Cardiac septum (tissue), 1 donor: ENCODE measurements at places on chromosomes 7 and 10. TPM values are rescaled to one million over a fixed set of nuclear protein-coding genes. Genes with fewer than 3 reads are reported as not detected.

Gene MMRN2
- total RNA-seq: 28.0 TPM

Gene TUBB8
- total RNA-seq: not detected

DNA sequence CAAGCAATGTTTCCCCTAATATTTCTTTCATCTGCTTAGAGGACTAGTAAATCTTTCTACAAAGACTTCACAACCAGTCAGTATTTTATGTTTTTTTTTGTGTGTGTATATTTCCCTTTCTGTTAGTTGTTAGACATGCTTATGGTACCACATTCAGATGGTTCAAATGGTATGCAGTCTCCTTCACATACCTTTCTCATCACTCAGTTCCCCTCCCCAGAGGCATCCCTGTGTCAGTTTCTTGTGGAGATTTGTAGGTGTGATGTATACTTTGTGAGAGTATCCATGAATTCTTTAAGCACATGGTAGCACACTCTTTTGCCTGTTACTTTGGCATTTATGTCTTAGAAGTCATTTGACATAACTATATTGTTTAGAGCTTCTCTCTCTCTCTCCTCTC is 4.4 kb downstream of the ZNF485 start:
- no peak for DNase-seq

DNA sequence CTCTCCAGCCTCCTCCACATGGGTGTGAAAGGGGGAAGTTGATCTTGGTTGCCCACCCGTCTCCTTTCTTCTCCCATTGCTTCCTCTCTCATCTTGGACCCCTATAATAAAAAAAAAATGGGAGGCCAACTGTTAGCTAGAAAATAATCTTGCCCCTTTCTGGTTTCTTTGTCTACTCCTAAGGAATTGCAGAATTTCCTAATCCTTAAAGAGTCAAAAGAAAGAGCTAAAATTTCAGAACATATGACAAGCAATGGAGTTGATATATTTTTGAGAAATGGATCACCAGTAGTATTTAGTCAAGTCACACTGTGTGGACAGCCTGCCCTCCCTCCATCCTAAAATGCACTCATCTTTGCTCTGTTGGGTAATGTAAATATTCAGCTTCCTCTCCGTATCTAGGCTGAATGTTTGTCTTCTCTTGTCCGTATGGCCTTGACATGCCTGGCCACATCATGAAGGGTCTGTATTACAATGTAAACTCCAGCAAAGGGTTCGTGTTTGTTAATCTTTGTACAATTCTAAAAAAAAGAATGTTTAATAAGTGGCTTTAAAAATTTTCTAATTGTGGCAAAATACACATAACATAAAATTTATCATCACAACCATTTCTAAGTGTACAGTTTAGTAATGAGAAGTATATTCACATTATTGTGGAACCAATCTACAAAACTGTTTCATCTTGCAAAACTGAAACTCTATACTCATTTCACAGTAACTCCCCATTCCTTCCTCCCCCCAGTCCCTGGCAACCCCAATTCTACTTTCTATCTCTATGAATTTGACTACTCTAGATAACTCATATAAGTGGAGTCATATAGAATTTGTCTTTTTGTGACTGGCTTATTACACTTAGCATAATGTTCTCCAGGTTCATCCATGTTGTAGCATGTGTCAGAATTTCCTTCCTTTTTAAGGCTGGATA is 71.5 kb downstream of the ZNF92 start:
- no peak for DNase-seq

DNA sequence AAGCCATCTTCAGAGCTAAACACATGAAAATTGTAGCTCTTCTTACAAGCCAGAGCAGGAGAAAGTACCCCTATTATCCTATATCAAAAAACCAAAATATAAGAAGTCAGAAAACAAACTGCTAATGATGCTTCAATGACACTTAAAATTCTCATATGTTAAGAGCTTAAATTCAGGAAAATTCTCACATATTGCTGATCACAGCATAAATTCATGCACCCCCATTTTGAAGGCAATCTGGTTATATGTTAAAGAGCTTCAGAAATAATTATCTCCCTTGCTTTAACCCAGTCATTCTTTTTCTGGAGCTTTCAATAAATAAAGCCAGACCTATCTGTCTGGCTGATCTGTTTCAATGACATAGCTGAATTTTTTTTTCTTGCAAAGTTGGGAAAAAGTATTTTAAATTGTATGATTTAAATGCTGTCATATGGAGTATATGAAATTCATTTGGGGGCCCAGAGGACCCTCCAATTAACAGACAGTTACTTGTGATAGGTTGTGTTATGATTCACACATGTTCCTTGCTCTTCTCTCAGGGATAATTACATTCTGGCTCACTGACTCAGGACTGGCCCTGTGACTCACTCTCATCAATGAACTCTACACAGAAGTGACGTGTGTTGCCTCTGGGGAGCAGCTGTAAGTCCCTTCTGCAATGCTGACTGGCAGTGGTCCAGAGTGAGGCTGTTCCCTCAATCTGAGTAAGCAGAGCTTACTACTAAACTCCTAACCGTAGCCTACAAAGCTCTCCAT is 85.2 kb downstream of the HGF start:
- peak; percentile 87 for DNase-seq

GRCh38 chr10:59285073-59285472 is 77.3 kb downstream of the FAM13C start:
- no peak for DNase-seq

GRCh38 chr7:112930787-112931186 is 140.6 kb upstream of the TMEM168 start:
- DNase-seq: no peak

DNA sequence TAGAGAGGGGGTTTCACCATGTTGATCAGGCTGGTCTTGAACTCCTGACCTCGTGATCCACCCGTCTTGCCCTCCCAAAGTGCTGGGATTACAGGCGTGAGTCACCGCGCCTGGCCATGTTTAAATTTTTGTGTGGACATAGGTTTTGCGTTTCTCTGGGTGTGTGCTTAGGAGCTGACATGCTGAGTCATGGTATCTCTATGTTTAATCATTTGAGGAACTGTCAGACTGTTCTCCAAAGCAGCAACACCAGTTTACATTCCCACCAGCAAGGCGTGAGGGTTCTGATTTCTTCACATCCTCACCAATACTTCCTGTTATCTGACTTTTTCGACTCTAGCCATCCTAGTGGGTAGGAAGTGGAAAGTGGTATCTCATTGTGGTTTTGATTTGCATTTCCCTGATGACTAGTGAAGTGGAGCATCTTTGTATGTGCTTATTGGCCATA is 153.7 kb downstream of the DNAJB6 start:
- DNase-seq: no peak

GRCh38 chr7:20561908-20562307 is 53.6 kb upstream of the ABCB5 start:
- DNase-seq: no peak

DNA sequence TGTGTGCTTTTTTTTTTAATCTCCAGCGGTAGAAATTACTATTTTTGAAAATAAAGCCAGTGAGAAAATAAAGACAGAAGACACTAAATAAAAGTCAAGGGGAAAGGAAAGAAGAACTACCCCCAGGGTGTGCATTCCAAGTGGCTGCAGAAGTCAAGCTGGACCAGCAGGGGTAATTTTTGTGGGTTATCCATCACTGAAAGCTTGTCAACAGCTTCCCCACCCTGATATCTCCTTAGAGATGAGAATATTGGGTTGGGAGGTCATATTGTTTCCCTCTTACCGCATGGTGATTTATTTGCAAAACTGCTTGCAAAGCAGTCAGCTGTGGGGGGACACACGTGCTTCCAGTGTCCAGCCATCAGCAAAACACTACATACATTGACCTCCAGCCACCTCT is 46.4 kb downstream of the FAM107B start:
- no peak for DNase-seq

- DNase-seq: no peak
These were observed 35.5 kb downstream of the ADGRA1 start for GRCh38 chr10:133123050-133123745.

GRCh38 chr7:81327468-81328266 is 408.8 kb upstream of the SEMA3C start:
- no peak for DNase-seq
